ENCODE measurements at places on chromosomes 7 and 10.
A peak's percentile ranks its signal among the peaks of the same experiment; 100 is the strongest.

DNA sequence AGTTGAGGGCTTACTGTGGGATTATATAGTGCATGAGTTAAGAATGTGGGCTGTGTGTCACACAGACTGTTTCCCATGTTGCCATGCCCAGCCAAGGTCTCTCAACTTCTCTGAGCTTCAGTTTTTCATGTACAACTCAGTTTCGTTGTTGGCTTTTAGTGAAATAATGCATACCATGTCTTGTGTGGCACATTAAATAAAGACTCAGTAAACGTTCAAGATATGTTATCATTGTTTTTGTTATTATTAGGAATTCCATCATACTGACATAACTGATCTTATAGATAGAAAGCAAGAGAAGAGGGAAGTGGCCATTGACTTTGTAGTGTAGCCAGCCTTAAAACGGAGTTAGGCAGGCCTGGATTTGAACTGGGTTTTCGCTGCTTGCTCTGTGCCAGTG, 2.9 kb downstream of the CDK14 start:
- no peak for DNase-seq

- no peak for DNase-seq
Measured at GRCh38 chr10:60541451-60541850, 151.8 kb upstream of the ANK3 start.

DNA sequence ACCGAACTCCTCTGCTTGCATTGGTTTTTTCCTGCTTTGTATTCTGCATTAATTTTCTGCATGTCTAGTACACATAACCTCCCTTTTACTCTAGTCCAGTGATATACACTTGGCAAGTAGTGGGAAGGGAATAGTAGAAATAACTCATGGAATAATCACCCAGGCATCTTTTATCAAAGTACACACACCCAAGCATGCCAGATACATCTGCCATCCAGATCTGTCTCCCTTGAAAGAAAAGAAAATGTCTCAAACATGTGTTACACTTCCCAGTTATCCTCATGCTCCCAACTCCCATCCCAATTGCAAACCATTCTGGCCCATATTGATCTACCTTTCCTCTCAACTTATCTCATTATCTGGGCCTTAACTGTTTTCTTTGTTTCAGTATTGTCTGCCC, 79.0 kb downstream of the PHYHIPL start:
- no peak for DNase-seq

DNA sequence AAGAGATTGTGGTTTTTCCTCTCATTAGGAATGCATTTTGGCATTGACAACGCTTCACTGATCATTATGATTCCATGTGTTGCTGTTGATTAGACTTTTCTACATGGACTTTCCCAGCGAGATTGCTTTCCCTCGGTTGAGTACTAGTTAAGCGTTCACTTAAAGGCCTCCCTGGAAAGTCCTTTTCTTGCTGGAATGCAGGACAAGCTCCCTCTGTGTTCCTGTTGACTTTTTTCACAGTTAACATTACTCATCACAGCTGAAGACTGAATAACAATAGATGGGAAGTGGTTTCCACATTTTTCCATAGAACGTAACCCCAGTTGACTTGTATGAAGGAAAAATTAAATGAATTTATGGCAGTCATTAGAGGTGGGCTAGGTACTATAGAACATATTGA, 2.6 kb upstream of the CAV1 start:
- no peak for DNase-seq

DNA sequence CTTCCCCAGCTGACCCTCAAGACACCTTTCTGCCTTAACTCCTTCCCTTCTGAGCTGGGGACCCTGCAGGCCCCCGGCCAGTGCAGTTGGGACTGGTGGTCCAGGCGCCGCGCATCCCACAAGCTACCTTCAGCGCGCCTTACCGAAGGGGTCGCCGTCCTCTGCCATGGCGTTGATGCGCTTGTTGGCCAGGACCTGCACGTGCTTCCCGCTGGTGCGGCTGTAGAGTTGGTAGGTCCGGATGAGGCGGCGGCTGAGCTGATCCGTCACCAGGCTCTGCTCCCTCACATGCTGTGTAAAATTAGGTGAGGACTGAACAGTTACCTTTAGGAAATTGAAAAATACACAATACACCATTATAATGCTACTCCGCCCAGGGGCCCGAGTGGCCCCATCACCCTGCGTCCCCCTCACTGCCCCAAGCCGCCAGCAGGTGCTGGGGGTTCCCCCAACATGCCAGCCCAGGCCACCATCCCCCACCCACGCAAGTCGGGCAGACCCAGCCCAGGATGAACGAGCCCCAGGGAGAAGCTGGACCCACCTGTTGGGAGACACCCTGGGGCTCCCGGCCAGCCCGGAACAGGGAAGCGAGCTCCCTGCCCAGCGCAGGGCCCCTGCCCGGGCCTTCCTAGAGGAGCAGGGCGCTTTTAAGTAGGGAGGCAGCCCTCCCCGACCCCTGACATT, 1.2 kb downstream of the FGF8 start:
- DNase-seq: no peak

- no peak for DNase-seq
Measured at GRCh38 chr10:45235798-45236220, 79.6 kb downstream of the OR13A1 start.

DNA sequence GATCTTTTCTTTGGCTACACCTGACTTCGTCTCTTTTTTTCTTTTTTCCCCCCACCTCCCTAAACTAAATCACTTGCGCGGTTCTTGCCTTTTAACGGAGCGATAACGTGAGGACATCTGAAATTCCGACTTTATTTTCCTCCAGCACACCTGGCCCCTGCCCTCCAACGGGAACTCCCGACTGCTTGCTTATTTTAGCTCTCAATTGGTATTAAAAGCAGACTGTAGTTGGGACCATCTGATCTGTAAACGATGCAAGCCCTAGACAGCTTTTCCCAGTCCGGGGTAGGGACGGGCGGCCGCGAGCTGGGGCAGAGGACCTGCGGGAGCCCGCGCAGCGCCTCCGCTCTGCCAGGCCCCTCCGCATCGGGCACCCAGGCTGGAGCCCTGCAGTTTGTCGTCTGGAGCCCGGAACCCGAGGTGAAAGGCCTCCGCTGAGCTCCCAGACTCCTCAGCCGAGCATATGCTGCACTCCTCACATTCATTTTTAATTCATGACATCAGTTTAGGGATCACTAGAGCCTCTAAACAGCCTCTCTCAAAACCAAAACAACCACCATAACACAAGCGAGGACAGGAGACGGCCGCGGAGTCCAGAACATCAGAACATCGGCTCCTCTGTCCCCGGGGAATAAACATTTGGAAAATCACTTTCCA, 10.0 kb upstream of the EMX2 start:
- no peak for DNase-seq

GRCh38 chr7:75054744-75055143, 18.9 kb downstream of the RCC1L start:
- DNase-seq: peak; percentile 86

DNA sequence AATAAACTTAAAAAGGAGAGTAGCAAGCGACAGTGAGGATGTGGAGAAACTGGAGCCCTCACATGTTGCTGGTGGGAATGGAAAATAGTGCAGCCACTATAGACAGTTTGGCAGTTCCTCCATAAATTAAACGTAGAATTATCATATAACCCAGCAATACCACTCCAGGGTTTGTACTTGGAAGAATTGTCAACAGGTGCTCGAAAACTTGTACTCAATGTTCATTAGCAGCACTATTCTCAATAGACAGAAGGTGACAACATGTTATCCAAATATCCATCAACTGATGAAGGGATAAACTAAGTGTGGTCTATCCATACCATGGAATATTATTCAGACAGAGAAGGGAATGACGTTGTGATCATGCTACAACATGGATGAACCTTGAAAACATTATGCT, 71.9 kb downstream of the GALNT11 start:
- no peak for DNase-seq

- peak; percentile 68 for DNase-seq
Measured at GRCh38 chr7:94431619-94432280, 37.1 kb downstream of the COL1A2 start.

GRCh38 chr7:93890041-93890463, 501 bp downstream of the TFPI2 start:
- no peak for DNase-seq

DNA sequence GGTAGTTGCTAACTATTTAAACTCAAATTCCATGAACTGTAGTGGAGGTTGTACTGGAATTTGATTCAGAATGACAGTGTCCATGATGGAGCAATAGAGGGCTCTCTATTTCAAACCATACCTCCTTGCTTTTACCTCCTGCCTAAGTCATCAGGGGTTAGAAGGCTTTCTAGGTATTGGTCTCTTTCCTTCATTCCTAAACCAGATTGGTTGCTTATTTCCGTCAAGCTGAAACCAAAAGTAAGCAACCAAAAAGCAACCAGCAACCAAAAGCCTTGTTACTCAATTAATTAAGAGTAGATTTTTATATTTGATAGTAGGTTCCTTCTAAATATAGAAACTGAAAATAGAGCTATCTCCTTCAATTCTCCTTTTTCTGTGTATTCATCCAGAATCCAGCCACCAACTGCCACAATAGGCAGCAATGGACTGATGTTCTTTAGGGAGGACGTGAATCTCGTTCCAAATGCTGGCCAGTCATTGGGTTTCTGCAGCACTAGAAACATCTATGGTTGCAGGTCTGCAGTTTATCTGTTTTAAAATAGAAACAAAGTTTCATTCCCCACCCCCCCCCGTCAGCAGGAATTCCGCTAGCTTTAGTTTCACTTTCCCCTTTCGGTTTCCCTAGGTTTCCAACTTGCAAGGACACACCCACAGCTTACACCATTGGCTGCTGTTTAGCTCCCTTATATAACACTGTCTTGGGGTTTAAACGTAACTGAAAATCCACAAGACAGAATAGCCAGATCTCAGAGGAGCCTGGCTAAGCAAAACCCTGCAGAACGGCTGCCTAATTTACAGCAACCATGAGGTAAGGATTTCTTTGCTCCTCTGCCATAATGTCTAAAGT, at the start of gene IFIT1:
Gene IFIT1 (plus strand): TSS at position 717 of the 850 bp plus-strand sequence. CDS start 90 bp downstream, at position 807.
- peak; percentile 68 for DNase-seq

DNA sequence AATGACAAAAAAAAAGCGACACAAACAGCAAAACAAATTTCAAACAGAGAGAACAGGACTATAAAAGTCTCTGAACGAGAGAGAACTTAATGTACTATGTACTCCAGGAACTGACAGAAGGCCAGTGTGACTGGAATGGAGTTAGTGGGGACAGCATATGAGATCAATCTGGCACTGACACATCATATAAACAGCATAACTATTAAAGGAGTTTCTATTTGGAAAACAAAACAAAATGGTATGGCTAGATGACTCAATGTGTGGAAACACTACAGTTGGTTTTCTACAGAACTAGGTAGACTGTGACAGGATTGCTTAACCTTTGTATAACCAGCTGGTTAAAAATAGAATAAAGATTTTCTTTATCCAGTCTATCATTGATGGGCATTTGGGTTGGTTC, 232.9 kb upstream of the KAT6B start:
- DNase-seq: peak; percentile 62

DNA sequence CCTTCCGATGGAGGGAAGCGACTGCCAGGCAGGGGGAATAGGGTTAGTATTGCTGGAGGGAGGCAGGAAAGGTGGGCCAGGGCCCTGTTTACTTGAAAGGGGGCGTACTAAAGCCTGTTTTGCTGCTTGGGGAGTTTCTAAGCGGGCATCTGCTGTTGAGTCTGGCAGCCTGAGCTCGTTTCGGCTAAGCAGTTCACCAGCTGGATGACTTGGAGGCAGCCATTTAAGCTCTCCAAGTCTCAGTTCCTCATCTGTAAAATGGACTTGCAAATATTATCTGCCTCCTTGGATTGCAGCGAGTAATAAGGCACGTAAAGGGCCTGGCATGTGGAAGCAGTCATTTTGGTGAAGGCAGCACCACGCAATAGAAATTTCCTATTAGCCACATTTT, 44.0 kb downstream of the LDB3 start:
- DNase-seq: no peak

DNA sequence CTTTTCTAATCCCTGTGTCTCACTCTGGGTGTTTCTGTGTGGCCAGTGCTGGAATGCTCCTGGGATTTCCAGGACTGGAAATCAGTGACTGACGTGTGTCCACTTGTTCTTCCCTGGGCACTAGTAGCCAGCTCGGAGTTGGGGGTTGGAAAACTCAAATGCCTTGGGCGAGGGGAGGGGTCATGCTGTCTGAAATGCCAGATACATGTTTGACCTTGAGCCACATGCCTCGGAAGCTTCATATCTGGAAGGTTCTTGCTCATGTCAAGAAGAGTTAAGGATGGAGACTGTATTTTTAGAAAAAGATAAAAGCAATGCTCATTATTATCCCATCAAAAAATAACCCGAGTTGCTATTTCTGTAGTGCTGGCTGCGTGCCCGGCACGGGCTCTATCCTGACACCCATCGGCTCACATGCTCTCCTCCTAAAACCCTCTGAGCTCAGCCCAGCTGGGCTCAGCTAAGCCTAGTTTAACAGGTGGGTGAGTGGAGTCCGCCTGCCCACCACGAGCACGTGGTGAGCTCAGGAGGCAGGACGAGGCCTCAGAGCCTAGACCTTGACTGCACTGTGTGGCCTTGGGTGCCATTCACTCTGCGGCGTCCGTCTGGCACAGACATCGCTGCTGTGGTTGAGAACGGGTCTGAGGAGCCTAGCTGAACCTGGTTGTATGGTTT, 6.4 kb downstream of the DPYSL4 start:
- no peak for DNase-seq

DNA sequence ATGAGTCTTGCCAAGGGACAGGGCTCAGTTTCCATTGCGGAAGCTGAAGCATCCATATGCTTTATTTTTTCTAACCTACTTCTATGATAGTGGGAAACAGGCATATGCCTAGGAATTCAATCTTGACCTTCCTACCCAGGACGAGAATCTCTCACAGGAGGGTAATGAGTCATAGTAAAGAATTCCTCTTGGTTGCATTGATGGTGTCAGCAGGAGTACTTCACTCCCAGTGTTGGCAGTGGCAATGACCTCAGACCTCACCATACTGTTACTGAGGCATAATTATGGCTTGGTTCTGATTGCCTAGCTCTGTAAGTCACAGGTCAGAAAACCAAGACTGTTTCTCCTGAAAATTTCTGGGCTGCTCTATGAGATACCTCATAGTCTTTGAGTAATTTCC, 552.9 kb downstream of the ARL4A start:
- DNase-seq: peak; percentile 18

DNA sequence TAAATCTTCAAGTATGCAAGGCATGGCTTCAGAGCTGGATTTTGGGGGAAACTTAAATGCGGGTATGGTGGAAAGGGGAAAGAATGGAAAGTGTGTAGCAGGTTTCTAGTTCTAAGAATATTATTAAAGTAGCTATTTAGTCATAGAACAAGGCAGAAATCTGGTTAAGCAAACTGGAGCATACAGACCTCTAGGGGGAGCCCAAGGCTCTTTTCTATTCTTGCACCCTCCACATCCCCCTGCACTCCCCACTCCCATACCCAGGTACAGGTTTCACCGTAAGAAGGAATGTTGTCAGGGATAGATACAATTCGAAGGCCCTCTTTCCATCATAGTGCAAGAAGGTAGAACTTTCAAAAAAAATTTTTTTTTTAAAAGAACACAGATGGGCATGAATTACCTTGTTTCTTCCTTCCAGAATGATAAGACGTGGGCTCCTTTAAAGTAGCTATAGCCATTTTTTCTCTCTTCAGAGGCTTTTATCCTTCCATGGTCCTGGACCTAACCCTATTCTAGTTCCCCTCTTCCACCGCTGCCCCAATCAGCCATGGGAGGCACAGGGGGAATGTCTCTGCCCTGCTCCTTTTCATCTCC, 41.5 kb upstream of the SMIM30 start:
- DNase-seq: peak; percentile 8

GRCh38 chr10:84715911-84716310, 387.5 kb downstream of the CCSER2 start:
- DNase-seq: no peak

All from GM04504 (cell line).